ENCODE measurements at places on chromosomes 2 and 18. TPM values are rescaled to one million over a fixed set of nuclear protein-coding genes. Genes with fewer than 3 reads are reported as not detected.

HOXD13 gene
- total RNA-seq, result not detected

PLA2R1 gene
- not detected for total RNA-seq

MOGAT1 gene
- total RNA-seq, result not detected

POTEE gene
- 0.76 TPM for total RNA-seq

RANBP2 gene
- total RNA-seq, result 68.1 TPM

RAMP1 gene
- total RNA-seq, result 0.30 TPM

ALK gene
- total RNA-seq, result not detected

HOXD10 gene
- total RNA-seq, result not detected

VIL1 gene
- total RNA-seq, result not detected

TLX2 gene
- total RNA-seq, result 0.18 TPM

TUBB8B gene
- total RNA-seq, result not detected

PIEZO2 gene
- not detected for total RNA-seq

IL1A gene
- total RNA-seq, result 6.6 TPM

MAP2 gene
- total RNA-seq, result 0.39 TPM

NOSTRIN gene
- total RNA-seq, result not detected

SDC1 gene
- 0.23 TPM for total RNA-seq

CAPG gene
- total RNA-seq, result 28.3 TPM

SALL3 gene
- total RNA-seq, result not detected

STEAP3 gene
- total RNA-seq, result 0.16 TPM
